Endodermal cell (in vitro differentiated cells): ENCODE measurements at places on chromosomes 7 and 10. TPM values are rescaled to one million over a fixed set of nuclear protein-coding genes. Genes with fewer than 3 reads are reported as not detected.

GRCh38 chr7:151671514-151671913 is 151.8 kb upstream of the RHEB start:
- H3K4me3 ChIP-seq: no peak overlapping the region
- H3K36me3 ChIP-seq: no peaks in the 10 kb centered on the region
- DNase-seq: peak; percentile 60
- peaks cover 5% of the 10 kb centered on the region for H3K4me1 ChIP-seq
- no peak overlapping the region for H3K27ac ChIP-seq
- H3K27me3 ChIP-seq: no peaks in the 10 kb centered on the region

GRCh38 chr10:119250641-119251314 is 43.4 kb downstream of the GRK5 start:
- no peak for DNase-seq
- no peaks in the 10 kb centered on the region for H3K36me3 ChIP-seq
- no peak overlapping the region for H3K27ac ChIP-seq

DNA sequence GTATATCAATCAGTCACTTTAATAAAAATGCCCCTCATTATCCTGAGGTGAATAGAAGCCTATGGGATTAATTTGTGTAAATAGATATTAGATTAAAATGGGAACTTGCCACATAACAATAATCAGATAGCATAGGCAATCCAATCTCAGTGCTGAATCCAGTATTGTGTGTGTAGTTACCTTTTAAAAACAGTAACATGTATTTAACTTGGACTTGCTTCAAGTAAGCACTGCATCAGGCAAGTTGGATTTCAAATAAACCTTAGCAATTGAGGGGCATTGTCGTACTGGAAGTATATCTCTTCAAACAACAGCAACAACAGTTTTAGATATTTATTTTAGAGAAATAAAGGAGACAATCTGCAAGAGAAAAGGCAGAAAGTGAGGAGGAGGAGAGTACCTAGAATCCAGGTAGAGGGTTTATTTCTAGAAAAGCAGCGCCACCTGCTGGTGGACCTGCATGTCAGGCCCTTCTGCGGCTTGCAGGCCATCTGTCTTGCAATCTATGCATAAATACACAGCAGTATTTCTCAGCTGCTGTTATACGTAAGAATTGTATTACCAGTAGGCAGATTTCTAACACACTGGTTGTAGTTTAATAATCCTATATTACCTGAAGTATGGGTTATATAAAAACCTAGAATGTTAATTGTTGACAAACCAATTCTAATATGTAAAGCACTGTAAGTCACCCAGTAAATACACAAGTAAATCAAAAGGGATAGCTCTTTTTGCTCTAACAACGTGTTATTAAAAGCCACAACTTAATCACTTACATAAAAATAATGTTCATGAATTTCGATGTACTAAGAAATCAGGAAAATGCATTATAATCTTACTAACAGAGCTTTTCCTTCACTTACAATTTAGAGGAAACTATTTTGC is 652.8 kb downstream of the KCNMA1 start:
- no peak overlapping the region for H3K4me3 ChIP-seq
- no peak overlapping the region for H3K27ac ChIP-seq
- no peaks in the 10 kb centered on the region for H3K36me3 ChIP-seq
- H3K4me1 ChIP-seq: no peaks in the 10 kb centered on the region
- H3K27me3 ChIP-seq: no peaks in the 10 kb centered on the region
- DNase-seq: peak; percentile 91

GRCh38 chr10:85936161-85936560 is 430.4 kb downstream of the GRID1 start:
- H3K27me3 ChIP-seq: no peaks in the 10 kb centered on the region
- no peak for DNase-seq
- H3K4me1 ChIP-seq: no peaks in the 10 kb centered on the region
- no peak overlapping the region for H3K4me3 ChIP-seq

DNA sequence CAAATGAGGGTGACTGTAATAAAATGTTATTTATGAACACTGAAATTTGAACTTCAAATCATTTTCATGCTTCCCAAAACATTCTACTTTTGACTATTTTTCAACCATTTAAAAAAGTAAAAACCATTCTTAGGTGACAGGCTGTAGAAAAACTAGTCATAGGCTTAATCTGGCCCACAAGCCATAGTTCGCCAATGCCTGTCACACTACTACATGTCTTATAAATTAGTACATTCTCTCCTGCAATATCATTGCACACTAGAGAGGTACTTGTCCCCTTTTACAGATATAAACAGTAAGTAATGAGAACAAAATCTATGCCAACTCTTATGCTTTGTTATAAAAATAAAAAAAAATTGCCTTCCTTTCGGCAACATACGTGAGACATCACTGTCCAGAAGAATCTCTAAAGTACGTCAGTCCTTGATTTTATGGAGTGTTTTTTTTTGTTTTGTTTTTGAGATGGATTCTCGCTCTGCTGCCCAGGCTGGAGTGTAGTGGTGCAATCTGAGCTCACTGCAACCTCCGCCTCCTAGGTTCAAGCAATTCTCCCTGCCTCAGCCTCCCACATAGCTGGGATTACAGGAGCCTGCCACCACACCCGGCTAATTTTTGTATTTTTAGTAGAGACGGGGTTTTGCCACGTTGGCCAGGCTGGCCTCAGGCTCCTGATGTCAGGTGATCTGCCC is 23.2 kb downstream of the UPF2 start:
- H3K4me3 ChIP-seq: no peak overlapping the region
- no peaks in the 10 kb centered on the region for H3K4me1 ChIP-seq
- no peak for DNase-seq
- no peak overlapping the region for H3K27ac ChIP-seq

- no peaks in the 10 kb centered on the region for H3K27me3 ChIP-seq
- no peaks in the 10 kb centered on the region for H3K4me1 ChIP-seq
- no peak for DNase-seq
- H3K27ac ChIP-seq: no peak overlapping the region
Measured at GRCh38 chr7:134394056-134394455, 64.8 kb downstream of the AKR1B1 start.

DNA sequence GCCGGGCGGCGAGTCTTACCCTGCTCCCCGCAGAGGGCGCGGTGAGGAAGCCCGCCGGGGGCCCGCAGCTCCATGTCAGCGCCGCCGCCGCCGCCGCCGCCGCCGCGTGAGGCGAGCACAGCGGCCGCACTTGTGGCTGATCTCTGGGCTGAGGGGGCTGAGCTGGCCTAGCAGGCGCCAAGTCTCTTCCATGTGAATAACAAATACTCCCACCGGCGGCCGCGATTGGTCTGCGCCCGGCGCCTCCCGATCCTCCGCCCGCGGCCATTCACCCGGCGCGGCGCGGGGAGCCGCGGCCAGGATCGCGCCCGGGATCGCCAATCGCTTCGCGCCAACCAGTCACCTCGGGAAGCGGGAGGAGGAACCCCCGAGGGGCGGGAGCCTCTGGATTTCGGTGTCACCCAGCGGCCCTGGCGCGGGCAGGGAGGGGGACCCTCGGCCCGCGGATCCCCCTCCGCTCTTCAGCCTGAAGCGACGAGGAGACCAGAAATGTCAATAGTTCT is at the start of gene GRM8:
Gene GRM8, minus strand, starts transcription at position 164 of the 503 bp plus-strand sequence.
- H3K36me3 ChIP-seq: no peaks in the 10 kb centered on the region
- peaks cover 68% of the 10 kb centered on the region for H3K27me3 ChIP-seq
- H3K4me3 ChIP-seq: peak within 1 kb of the TSS; percentile 90
- H3K27ac ChIP-seq: no peak within 1 kb of the TSS

DNA sequence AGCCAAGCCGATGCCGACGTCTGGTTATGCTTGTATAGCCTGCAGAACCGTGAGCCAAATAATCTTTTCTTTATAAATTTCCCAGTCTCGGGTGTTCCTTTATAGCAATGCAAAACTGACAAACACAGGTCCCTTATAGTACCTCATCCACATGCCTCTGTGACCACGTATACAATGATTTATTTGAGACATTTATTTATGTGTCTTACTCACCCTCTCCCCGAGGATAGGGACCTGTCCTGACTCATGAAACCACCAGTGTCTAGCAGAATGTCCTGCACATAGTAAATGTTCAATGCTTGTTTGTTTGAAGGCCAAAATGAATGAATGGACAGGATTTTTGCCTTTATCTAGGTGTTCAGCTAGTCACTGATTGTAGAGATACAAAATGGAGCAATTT is 147.9 kb upstream of the FZD8 start:
- no peaks in the 10 kb centered on the region for H3K36me3 ChIP-seq
- H3K4me3 ChIP-seq: no peak overlapping the region

- no peak for DNase-seq
- no peaks in the 10 kb centered on the region for H3K36me3 ChIP-seq
- H3K27me3 ChIP-seq: no peaks in the 10 kb centered on the region
- H3K4me3 ChIP-seq: no peak overlapping the region
- H3K27ac ChIP-seq: no peak overlapping the region
Measured at GRCh38 chr10:10845185-10845584, 172.5 kb upstream of the CELF2 start.

DNA sequence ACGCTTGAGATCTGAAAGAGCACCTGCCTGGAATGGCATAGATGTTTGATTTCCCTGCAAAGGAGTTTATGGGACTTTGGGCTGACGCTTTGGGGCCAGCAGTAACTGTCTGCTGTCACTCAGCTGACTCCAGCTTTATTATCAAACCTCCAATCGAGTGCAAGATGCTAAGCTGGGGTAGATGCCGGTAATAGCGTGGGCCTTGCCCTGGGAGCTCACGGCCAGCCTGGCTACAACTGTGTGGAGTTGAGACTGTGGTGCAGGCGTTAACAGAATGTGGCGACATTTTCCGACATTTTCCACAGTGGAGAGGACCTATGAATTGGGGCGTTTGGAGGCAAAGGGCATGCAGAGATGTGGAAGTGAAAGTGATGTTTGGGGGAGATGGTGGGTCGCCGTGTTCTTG is 1.3 kb downstream of the CHST12 start:
- DNase-seq: no peak
- H3K36me3 ChIP-seq: no peaks in the 10 kb centered on the region
- peaks cover 8% of the 10 kb centered on the region for H3K4me1 ChIP-seq
- H3K4me3 ChIP-seq: peak overlapping the region; percentile 89
- no peaks in the 10 kb centered on the region for H3K27me3 ChIP-seq

- H3K36me3 ChIP-seq: no peaks in the 10 kb centered on the region
- no peak overlapping the region for H3K4me3 ChIP-seq
- H3K27me3 ChIP-seq: no peaks in the 10 kb centered on the region
- H3K27ac ChIP-seq: no peak overlapping the region
- no peak for DNase-seq
Measured at GRCh38 chr10:112815269-112816032, 134.6 kb upstream of the TCF7L2 start.

- H3K36me3 ChIP-seq: peaks cover 46% of the 10 kb centered on the region
- DNase-seq: no peak
- H3K4me3 ChIP-seq: no peak overlapping the region
Measured at GRCh38 chr7:23443974-23444373, 26.3 kb downstream of the IGF2BP3 start.

- H3K27me3 ChIP-seq: no peaks in the 10 kb centered on the region
- H3K4me1 ChIP-seq: peaks cover 15% of the 10 kb centered on the region
- H3K4me3 ChIP-seq: no peak overlapping the region
- peak overlapping the region; percentile 17 for H3K27ac ChIP-seq
- no peak for DNase-seq
- peaks cover 30% of the 10 kb centered on the region for H3K36me3 ChIP-seq
Measured at GRCh38 chr7:150375662-150376521, 3.2 kb upstream of the ZNF775 start.

GRCh38 chr7:117931314-117931713 is 58.1 kb upstream of the CTTNBP2 start:
- no peak overlapping the region for H3K4me3 ChIP-seq
- H3K27me3 ChIP-seq: no peaks in the 10 kb centered on the region
- H3K36me3 ChIP-seq: no peaks in the 10 kb centered on the region
- DNase-seq: no peak
- no peak overlapping the region for H3K27ac ChIP-seq

GRCh38 chr10:73065441-73065840 is 31.2 kb downstream of the P4HA1 start:
- DNase-seq: no peak
- H3K36me3 ChIP-seq: peaks cover 45% of the 10 kb centered on the region
- no peaks in the 10 kb centered on the region for H3K27me3 ChIP-seq
- no peaks in the 10 kb centered on the region for H3K4me1 ChIP-seq
- no peak overlapping the region for H3K27ac ChIP-seq

DNA sequence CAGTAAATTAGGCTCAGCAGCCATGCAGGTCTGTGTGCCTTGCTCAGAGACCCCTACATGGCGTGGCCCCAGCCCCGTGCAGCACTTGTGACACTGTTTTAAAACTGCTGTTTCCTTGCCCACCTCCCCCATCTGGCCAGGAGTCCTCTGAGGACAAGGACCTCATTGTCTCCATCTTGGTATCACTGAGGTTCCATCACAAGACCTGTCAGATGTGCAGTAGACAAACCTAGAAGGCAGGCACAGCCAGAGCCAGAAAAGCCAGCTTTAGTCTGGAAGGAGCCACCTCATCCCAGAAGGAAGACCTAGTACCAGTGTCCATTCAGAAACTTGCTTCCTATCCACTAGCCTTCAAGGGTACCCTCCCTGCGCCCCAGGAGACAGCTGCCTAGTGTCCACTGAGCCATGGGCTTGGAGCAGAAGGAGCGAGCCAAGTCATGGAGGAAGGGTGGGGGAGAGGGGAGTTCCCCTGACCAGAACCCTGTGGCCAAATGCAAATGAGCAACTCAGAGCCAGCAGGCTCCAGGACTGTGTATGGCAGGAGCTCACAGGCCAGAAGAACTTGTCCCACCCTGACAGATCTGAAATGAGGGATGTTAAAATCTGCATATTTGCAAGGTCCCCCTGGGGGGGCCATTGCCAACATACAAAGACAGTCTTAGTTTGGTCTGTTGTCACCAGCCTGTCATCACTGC is 176.1 kb downstream of the SH3PXD2A start:
- no peaks in the 10 kb centered on the region for H3K27me3 ChIP-seq
- no peaks in the 10 kb centered on the region for H3K4me1 ChIP-seq
- DNase-seq: no peak
- H3K36me3 ChIP-seq: no peaks in the 10 kb centered on the region

GRCh38 chr7:121796936-121797656 is 75.9 kb upstream of the PTPRZ1 start:
- no peak overlapping the region for H3K4me3 ChIP-seq
- DNase-seq: no peak
- H3K36me3 ChIP-seq: no peaks in the 10 kb centered on the region

DNA sequence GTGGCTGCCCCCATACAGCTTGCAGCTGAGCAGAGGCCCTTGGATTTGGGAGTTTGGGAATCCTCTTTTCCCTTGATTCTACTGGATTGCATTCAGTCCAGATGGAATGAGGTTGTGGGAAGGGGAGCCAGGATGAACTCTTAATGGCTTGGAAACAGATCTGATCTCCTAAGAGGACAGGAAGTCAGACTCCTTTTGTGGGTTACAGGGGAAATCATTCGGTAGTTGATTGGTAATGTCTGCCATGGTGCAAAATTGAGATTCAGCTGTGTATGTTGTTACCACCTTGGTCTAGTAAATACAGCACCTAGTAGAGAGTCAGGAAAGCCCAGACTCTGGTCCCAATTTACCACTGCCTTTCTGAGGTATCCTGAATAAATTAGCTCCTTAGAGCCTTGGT is 144.2 kb upstream of the TNRC18 start:
- H3K27ac ChIP-seq: no peak overlapping the region
- H3K4me1 ChIP-seq: no peaks in the 10 kb centered on the region
- no peak for DNase-seq
- H3K36me3 ChIP-seq: no peaks in the 10 kb centered on the region

- no peak overlapping the region for H3K4me3 ChIP-seq
- H3K27ac ChIP-seq: no peak overlapping the region
- no peak for DNase-seq
- peaks cover 12% of the 10 kb centered on the region for H3K36me3 ChIP-seq
- no peaks in the 10 kb centered on the region for H3K27me3 ChIP-seq
Measured at GRCh38 chr7:75945297-75946168, 30.6 kb downstream of the POR start.

GRCh38 chr10:12834116-12834665 is 167.3 kb downstream of the CCDC3 start:
- no peak overlapping the region for H3K4me3 ChIP-seq
- H3K36me3 ChIP-seq: no peaks in the 10 kb centered on the region
- no peaks in the 10 kb centered on the region for H3K27me3 ChIP-seq
- H3K4me1 ChIP-seq: no peaks in the 10 kb centered on the region

The CPVL gene
- 32.4 and 34.3 TPM in 2 replicates for total RNA-seq

The GSAP gene
- 0.90 and 1.2 TPM in 2 replicates for total RNA-seq

The OR6V1 gene
- not detected in 3 replicates for total RNA-seq

The NMT2 gene
- 13.4 to 25.8 TPM (median 21.7 TPM) in 3 replicates for total RNA-seq

The PAX4 gene
- total RNA-seq: not detected in 3 replicates
